ENCODE measurements at places on chromosomes 3 and 15. TPM values are rescaled to one million over a fixed set of nuclear protein-coding genes. Genes with fewer than 3 reads are reported as not detected.
A peak's percentile ranks its signal among the peaks of the same experiment; 100 is the strongest.

The COL7A1 gene
- total RNA-seq: 1.1 TPM

The EIF4A2 gene
- total RNA-seq: 393 TPM

DNA sequence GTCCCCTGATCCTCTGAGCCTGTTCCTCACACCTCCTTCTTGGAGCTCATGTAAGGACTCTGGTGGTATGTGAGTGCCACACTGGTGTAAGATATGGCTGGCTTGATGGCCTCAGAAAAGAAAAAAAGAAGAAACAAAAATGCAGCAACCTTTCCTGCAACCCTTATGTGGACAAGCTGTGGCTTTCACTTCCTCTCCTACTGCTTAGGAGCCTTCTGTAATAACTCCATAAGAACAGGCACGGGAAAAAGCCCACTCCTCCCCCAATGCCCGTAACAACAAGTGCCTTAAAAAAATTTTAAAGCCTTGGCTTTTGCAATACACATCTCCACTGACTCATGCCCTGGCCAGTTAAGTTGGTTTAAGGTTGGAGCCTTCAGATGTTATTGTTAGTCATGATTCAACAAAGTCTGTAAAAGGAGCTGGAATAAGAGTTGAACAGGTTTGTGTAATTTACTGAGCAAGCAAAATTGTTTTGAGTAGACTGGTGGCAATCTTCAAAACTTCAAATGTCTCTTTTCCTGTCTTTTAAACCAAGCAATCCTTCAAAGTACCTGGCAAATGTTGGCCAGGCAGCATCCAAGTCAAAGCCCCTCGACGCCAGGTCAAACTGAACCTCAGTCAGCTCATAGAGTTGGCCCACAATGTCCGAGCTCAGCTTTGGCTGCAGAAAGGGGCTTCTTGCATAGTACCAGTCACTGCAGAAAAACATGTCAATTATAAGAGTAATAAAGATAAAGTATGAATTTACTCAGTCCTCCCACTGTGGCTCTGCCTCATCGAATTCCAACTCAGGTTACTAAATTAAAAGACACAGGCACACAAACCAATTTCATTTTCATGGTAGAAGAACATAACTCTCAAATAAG lies 22.9 kb downstream of the FYCO1 start:
- H3K27me3 ChIP-seq: no peaks in the 10 kb centered on the region
- H3K36me3 ChIP-seq: peaks cover 72% of the 10 kb centered on the region
- peak; percentile 41 for DNase-seq
- H3K4me1 ChIP-seq: peaks cover 66% of the 10 kb centered on the region
- no peak overlapping the region for H3K4me3 ChIP-seq

GRCh38 chr3:185270262-185270955 lies 16.6 kb upstream of the EHHADH start:
- H3K36me3 ChIP-seq: no peaks in the 10 kb centered on the region
- H3K4me1 ChIP-seq: no peaks in the 10 kb centered on the region
- DNase-seq: peak; percentile 14
- no peak overlapping the region for H3K27ac ChIP-seq

DNA sequence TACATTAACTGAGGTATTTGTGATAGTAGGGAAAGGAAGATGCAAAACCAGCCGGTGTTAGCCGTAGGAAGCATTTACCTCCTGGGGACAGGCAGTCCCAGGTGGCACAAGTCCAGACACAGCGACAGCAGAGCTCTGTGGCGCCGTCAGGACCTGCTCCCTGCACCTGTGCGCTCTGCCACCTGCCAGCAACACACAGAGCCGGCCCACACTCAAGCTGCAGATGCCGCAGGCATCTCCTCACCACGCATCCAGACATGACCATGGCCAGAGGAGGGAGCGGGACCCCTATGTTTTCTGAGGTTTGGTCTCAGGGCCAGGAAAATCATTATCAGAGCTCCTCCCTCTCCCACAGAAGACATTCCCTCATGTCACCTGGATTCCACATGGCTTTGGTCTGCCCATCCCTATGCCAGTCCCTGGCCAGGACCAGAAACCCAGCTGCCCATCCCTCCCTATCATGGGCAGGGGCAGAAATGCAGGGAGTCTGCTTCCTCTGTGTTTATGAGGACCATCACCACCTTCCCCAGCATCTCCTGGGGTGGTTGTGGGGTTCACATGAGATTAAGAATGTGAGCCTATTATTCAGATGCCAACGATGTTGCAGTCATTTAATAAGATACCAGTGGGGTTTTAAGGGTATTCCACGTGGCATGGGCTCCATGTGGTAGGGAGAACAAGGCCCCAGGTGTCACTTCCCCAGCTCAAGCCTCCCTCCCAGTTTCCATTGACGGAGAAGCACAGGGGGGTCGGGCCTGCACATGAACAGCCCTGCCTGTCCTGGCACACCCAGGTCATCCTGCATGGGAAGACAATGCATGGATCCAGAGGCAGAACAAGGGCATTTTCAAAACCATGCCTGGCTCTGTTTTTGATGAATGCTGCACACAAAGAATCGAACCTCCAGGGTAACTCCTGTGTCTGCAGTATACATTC lies 251.1 kb downstream of the OCA2 start:
- no peaks in the 10 kb centered on the region for H3K4me1 ChIP-seq
- H3K36me3 ChIP-seq: no peaks in the 10 kb centered on the region
- no peaks in the 10 kb centered on the region for H3K27me3 ChIP-seq
- H3K27ac ChIP-seq: no peak overlapping the region
- no peak for DNase-seq

The ZNF621 gene
- 22.3 TPM for total RNA-seq

The SUSD5 gene
- not detected for total RNA-seq

GRCh38 chr3:33001889-33002288 lies 50.4 kb downstream of the CCR4 start:
- peak overlapping the region; percentile 74 for H3K27ac ChIP-seq
- H3K27me3 ChIP-seq: no peaks in the 10 kb centered on the region
- peaks cover 85% of the 10 kb centered on the region for H3K4me1 ChIP-seq
- H3K36me3 ChIP-seq: peaks cover 42% of the 10 kb centered on the region

DNA sequence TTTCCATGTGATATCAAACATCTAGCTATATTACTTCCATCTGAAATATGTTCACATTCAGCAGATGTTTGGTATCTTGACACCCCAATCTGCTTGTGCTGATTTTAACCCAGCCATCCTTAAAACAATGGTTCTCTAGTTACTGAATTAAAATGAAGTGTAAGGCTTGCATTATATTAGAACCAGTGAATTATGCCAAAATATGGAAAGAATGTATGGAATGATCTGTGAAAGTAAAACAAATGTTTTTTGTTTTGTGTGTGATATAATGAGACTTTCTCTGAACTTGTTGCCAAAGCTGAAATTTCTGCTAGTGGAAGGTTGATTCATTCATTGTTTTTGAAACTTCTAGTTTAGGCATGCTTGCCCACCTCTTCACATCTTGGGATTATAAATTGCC lies 317.1 kb downstream of the MEX3B start:
- H3K4me3 ChIP-seq: no peak overlapping the region
- H3K4me1 ChIP-seq: no peaks in the 10 kb centered on the region
- no peak for DNase-seq
- H3K27ac ChIP-seq: no peak overlapping the region
- no peaks in the 10 kb centered on the region for H3K36me3 ChIP-seq

DNA sequence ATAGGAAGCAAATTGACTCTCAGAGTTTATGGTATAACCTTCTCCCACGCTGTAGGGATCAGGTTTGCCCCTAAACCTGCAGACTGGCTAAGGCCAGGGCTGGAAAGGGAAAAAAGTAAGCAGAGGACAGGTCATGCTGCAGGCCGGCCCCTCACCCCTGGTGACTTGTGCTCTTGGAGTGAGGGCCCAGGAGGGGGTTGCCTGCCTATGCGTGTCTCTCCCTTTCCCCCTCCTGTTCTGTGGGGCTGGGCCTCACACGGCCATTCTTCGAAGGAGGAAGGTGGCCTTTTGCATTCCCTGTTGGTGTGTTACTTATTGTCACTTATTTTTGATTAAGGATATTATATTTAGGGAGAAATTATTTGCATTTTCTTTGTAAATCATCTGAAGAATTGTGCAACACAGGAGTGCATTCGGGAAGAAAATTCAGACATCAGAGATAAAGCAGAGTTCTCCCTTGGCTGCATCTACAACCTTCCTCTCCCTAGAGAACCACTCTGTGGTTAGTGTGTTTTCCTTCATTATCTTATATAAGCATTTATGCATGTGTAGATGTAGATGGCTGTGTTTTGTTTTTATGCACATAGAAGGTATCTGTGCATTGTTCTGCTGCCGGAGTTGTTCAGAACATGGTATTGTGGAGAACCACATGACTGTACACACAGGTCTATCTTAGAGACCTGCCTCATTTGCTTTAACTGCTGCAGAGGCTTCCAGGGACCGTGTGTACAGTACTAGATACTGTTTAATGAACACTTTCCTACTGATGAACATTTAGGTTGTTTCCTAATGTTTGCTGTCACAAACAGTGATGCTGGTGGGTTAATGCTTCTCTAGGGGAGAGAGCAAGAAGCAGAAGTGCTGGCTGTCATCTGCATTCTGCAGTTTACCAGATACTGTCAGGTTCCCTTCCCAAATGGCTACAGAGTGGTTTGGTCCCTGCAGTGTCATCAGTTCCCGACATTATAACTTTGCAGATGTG lies 133.5 kb downstream of the APBA2 start:
- H3K27ac ChIP-seq: no peak overlapping the region
- H3K36me3 ChIP-seq: no peaks in the 10 kb centered on the region
- peaks cover 2% of the 10 kb centered on the region for H3K4me1 ChIP-seq

- no peak for DNase-seq
- no peaks in the 10 kb centered on the region for H3K4me1 ChIP-seq
- H3K27ac ChIP-seq: no peak overlapping the region
- H3K36me3 ChIP-seq: no peaks in the 10 kb centered on the region
These were observed 48.0 kb upstream of the TBL1XR1 start for GRCh38 chr3:177245250-177245649.

DNA sequence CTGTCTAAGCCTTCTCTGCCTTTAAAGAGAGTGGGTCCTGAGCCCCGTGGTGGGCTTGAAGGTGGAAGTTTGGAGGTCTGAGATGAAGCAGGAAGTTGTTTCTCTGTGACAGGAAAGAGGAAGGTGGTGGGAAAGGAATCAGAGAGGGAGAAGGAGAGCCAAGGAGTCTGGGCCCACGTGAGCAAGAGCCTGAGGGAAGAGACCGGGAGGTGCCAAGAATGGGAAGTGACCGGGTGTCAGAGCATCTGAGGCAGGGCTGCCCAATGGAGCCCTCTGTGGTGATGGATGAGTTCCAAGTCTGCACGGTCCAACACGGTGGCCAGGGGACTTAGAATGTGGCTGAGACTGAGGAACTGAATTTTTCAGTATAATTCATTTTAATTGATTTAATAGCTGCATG lies 24.6 kb downstream of the ALDH1L1 start:
- H3K27ac ChIP-seq: no peak overlapping the region
- no peak overlapping the region for H3K4me3 ChIP-seq
- peak; percentile 4 for DNase-seq
- no peaks in the 10 kb centered on the region for H3K27me3 ChIP-seq

DNA sequence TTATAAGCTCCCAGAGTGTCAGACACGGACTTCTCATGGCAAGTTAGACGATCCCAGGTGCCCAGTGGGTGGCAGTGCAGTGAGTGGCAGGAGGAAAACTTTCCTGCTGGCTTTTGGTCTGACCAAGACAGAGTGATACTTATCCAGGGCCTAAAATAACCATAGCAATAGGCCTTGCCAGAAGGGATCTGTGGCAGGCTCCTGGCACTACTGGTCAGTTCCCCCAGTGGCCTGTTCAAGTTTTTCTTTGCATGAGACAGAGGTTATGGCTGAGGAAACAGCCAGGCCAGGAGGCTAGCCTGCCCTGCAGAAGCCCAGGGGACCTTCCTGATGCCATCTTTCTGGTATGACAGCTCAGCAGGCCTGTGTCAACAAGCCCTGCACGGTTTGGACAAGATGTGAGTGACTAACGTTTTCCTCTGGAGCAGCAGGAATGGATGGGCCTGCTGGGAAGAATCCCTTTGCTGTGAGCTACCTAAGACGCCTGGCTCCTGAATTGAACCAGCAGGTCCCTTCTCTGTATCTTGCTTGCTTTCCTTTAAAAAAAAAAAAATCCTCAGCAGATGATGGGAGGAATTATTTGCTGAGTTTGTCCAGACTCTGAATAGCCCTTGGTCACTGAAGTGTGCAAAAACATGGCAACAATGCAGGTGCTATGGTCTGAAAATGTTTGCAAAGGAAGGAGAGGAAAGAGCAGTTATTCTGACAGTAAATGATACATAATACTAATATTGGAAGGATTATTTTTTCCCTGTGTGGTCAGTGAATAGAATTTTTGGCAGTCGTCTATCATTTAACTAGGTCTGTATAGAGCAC lies 18.0 kb downstream of the SCG5 start:
- H3K27me3 ChIP-seq: no peaks in the 10 kb centered on the region
- no peaks in the 10 kb centered on the region for H3K36me3 ChIP-seq
- peaks cover 10% of the 10 kb centered on the region for H3K4me1 ChIP-seq
- DNase-seq: no peak
- no peak overlapping the region for H3K4me3 ChIP-seq
- H3K27ac ChIP-seq: no peak overlapping the region

The DUOX2 gene
- total RNA-seq: 0.19 TPM

The CCDC13 gene
- total RNA-seq: 0.76 TPM

GRCh38 chr3:142963516-142964448 lies at the start of gene PAQR9:
PAQR9 (minus strand) TSS chr3:142963674; CDS start chr3:142963336, 338 bp downstream.
- peak within 1 kb of the TSS; percentile 70 for H3K4me3 ChIP-seq
- peaks cover 7% of the 10 kb centered on the region for H3K4me1 ChIP-seq
- no peak within 1 kb of the TSS for H3K27ac ChIP-seq
- H3K27me3 ChIP-seq: peaks cover 48% of the 10 kb centered on the region
- peak; percentile 18 for DNase-seq
- no peaks in the 10 kb centered on the region for H3K36me3 ChIP-seq

- no peaks in the 10 kb centered on the region for H3K4me1 ChIP-seq
- DNase-seq: no peak
- no peaks in the 10 kb centered on the region for H3K36me3 ChIP-seq
- no peak overlapping the region for H3K4me3 ChIP-seq
- no peak overlapping the region for H3K27ac ChIP-seq
- H3K27me3 ChIP-seq: peaks cover 7% of the 10 kb centered on the region
These were observed 59.4 kb upstream of the KCNMB2 start for GRCh38 chr3:178476886-178477285.

- peaks cover 2% of the 10 kb centered on the region for H3K27me3 ChIP-seq
- no peak overlapping the region for H3K4me3 ChIP-seq
- DNase-seq: no peak
- no peaks in the 10 kb centered on the region for H3K36me3 ChIP-seq
- H3K27ac ChIP-seq: no peak overlapping the region
These were observed 123.6 kb upstream of the DPPA4 start for GRCh38 chr3:109460961-109461360.

- H3K4me3 ChIP-seq: peak overlapping the region; percentile 30
- no peak for DNase-seq
- peak overlapping the region; percentile 76 for H3K27ac ChIP-seq
- peaks cover 74% of the 10 kb centered on the region for H3K4me1 ChIP-seq
- peaks cover under 1% of the 10 kb centered on the region for H3K36me3 ChIP-seq
These were observed 84.6 kb upstream of the ARHGEF3 start for GRCh38 chr3:56886314-56886713.

The TTLL13 gene
- 0.73 TPM for total RNA-seq

DNA sequence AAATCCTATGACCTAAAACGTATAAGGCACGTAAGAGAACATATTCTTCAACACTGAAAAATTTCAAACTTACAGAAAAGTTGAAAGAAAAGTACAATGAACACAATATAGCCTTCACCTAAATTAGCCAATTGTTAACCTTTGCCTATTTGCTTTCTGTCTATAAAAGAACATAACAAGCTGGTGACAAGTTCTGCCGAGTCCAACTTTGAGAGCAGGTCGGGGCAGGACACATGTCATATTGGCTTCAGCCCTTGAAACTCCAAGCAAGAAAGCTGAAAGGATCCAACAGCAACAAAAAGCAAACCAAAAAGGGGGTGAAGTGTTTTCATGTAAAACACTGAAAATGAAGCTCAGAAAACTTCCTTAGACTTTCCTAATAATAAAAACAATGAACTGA lies 59.1 kb downstream of the TBC1D2B start:
- H3K4me1 ChIP-seq: peaks cover 18% of the 10 kb centered on the region
- H3K4me3 ChIP-seq: no peak overlapping the region
- no peak overlapping the region for H3K27ac ChIP-seq
- DNase-seq: no peak
- no peaks in the 10 kb centered on the region for H3K27me3 ChIP-seq
